ENCODE measurements at places on chromosomes 5 and 9. TPM values are rescaled to one million over a fixed set of nuclear protein-coding genes. Genes with fewer than 3 reads are reported as not detected.

GRCh38 chr5:155264809-155265208, 251.3 kb downstream of the KIF4B start:
- DNase-seq, result no peak

GRCh38 chr5:109855056-109855455, 165.3 kb downstream of the MAN2A1 start:
- no peak for DNase-seq

DNA sequence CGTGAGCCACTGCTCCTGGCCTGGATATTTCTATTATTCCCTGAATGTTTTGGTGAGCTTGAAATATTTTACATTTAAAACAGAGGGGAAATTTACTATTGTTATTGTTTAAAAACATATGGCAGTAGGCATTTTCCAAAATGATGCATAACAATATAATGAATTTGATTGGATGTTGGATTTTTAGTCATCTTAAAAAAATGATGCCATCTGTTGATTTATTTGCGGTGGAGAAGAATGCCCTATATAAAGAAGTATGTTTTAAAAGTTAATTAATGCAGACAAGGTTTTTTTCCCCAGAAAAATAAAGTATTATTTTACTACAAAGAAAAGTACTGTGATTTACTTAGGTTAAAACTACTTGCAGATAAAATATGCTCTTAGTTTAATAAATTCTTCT, 33.4 kb upstream of the ARRDC3 start:
- DNase-seq, result no peak

DNA sequence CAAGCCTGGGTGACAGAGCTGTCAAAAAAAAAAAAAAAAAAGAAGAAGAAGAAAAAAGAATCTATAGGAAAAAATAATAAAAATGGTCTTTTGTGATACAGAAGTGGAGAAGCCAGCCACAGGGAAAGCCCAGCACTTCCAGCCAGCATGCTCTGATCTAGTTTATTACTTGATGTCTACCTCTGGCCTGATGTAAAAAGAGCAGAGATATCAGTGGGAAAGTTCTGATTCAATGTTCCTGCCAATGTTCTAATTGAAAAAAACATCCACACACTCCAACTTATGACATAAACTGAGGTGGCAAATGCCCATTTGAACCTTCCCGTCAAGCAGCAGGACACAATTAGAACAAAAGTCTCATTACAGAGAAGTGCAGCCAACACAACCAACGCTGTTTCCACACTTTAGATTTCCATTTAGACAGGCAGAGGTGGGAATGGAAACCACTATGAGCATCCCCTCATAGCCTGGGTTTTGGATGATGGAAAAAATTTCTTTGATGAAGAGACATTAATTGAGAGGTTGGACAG, 5.7 kb downstream of the RBM18 start:
- DNase-seq, result no peak

GRCh38 chr9:97966493-97966892, 16.6 kb upstream of the ANP32B start:
- DNase-seq, result no peak

GRCh38 chr5:79183617-79184016, 52.3 kb upstream of the JMY start:
- DNase-seq, result no peak

- no peak for DNase-seq
Observed at GRCh38 chr5:106876298-106876622, 794.5 kb downstream of the EFNA5 start.

DNA sequence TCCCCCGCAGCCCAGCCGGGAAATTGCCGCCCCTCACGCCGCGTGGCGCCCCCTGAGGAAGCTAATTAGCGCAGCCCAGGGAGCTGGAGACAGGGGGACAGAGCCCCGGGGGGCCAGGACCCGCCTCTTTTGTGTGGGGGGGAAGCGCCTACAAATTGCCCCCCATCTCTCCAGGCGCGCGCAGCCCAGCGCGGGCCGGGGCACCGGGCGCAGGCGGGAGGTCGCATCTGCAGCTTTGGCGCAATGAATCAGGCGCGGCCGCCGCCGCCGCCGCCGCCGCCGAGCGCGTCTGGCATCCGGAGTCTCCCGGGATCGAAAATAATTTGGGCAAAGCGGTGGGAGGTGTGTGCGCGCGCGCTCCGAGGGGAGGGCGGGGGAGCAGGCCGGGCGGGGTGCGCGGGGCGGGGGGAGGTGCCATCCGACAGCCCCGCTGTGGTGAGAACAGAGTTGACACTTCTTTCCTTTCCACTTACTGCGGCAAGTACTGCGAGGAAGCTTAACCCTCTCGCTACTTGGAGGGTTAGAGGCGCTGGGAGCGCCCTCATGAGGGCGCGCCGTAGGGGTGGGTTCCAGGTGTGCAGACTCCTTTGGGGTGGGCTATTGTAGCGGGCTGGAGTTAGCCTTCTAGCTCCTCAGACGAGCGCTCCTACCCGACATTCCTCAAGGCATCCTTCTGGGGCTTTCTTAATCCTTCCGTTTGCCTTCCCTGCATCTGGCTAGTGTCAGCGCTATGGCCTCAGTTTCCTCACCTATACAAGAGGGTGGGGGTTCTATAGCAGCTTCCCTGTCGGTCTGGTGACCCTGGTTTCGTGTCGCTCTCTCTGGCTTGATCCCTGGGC, 63.1 kb downstream of the CXXC5 start:
- DNase-seq, result no peak

GRCh38 chr9:2802494-2802921, 41.4 kb downstream of the PUM3 start:
- DNase-seq, result no peak

DNA sequence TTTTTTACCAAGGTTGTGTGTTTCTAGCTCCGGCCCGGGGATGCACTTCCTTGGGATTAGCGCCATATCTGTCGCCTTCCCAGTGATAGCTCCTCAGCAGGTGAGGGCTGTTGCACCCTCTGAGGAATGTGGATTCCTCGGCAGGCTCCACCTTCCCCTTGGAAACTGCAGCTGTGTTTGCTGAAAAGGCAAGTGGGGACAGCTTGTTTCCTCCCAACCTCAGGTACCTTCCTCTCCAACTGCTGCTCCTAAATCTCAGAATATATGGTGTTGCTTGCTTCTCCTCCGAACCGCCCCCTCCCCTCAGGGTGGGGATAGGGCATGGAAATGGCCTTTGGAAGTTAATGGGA, 1.3 kb downstream of the SLC1A1 start:
- no peak for DNase-seq

The SPINK1 gene
- not detected for total RNA-seq

The FST gene
- total RNA-seq, result not detected

The SIL1 gene
- 16.1 TPM for total RNA-seq

The IFNA13 gene
- not detected for total RNA-seq
